ELF-1 (cell line): ENCODE measurements at places on chromosomes 5 and 9.

GRCh38 chr9:14148501-14149103, 165.3 kb downstream of the NFIB start:
- DNase-seq = no peak

DNA sequence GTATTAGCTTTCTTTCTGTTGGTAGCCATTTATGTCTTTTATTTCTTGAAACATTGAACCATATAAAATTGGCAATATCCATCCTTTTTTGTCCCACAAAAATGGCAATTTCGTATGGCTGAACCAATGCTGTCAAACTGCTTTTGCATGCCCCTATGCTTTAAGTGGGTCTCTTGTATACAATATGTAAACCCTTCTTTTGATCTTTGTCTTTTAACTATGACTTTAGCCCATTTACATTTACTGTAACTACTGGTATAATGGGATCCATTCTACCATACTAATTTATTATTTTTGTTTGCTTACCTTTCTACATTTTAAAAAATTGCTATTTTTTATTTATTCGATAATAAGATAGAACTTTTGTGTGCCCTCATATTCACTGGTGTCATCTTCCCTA, 93.4 kb downstream of the TENT4A start:
- DNase-seq = no peak

GRCh38 chr5:155066886-155067595, 53.5 kb downstream of the KIF4B start:
- DNase-seq = no peak

- no peak for DNase-seq
Measured at GRCh38 chr5:131877873-131878272, 67.6 kb downstream of the MEIKIN start.

- no peak for DNase-seq
Measured at GRCh38 chr9:92592946-92593861, 57.4 kb upstream of the ECM2 start.

DNA sequence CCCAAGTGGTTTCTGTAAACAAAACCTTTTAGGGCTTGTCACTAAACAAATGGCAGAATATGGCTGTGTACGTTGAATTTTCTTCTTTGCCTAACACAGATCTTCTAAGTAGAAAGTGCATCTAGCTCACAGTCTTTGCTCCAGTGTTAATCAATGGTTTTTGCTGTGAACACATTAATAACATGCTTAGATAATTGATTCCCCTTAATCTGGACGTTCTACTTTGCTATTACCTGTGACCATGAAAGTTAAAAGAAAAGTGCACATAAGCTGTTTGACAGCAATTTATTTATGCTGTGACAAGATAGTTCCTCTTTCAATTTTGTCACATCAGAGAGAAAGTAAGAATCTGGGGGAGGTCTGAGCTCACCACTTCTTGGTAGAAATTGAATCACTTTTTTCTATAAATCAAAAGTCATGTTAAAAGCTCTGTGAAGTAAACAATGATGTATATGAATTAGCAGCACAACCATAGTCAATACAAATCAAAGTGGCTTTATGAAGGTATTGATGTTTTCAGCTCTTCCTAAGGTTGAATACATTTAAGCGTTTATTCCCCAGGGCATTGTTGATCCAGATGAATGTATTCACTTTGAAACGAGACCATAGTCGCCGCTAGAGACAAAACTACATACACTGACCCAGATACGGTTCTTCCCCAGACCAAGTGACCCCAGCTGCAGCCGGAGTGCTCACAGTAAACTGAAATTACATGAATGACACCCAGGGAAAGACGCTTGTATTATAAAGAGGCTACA, 174.6 kb upstream of the ZNF608 start:
- DNase-seq = peak; percentile 42

GRCh38 chr9:8329561-8330283, 530.1 kb upstream of the DMAC1 start:
- peak; percentile 3 for DNase-seq

DNA sequence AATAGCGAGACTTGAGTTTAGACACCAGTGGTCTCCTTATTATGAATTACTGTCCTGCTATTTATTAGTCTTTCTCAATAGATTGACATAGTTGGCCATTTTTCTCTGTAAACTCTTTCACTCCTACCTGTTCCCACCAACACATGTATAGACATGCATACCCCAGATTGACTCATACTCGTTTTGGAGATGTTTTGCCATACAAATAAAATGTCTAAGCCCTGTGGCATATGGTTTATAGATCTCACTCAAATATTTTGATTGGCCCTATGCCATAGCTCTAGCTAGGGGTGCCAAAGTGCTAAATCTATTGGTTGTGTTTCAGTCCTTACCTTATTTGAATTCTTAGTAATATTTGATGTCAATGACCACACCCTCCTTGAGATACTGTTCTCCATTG, 42.3 kb downstream of the CAMK4 start:
- no peak for DNase-seq

DNA sequence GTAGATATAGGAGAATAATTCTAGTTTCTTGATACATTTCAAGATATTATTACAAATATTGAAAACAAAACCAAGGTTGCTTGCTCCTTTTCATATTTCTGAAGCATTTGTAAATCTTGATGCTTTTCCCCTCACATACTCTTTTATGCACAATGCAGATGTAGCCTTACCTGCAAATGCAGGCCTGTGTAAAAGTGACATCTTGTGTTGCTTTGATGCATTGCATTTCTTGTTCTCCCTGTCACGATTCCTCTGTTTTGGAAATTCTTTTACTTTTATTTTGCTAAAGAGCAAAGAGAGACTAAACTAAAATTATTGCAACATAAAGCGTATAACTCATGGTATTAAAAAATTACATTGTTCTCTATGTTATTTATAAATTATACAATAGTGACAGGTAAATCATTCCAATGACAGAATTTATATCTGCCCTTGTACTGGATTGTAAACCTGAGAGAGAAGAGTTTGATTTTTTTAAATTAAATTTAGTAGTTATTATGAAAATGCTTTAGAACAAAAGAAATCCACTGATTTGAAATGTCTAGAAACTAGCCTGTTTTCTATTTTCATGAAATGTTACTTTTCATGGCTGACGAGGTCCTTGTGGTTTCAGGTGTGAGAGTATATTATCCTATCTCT, 970.0 kb downstream of the MAT2B start:
- DNase-seq = no peak

- DNase-seq = no peak
Measured at GRCh38 chr9:97243606-97244005, 63.9 kb upstream of the CCDC180 start.

GRCh38 chr5:145906401-145906800, 30.0 kb upstream of the SH3RF2 start:
- no peak for DNase-seq

GRCh38 chr5:34639852-34640626, 16.1 kb upstream of the RAI14 start:
- DNase-seq = no peak

DNA sequence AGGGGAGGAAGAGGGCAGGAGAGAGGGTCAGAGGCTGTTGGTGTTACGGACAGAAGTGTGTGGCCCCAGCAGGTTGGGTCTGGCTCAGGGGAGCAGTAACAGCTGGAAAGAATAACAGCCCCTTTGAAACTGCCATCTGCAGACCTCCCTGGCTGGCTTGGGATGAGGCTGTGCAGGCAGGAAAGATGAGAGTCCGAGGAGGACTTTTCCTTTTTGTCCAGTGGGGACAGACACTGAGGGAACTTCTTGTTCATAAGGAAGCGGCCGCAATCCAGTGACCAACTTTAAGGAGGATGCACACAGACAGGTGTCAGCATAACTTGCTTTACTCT, 14.8 kb upstream of the PLEKHG4B start:
- DNase-seq = no peak
